ENCODE measurements at places on chromosomes 16 and 17.

DNA sequence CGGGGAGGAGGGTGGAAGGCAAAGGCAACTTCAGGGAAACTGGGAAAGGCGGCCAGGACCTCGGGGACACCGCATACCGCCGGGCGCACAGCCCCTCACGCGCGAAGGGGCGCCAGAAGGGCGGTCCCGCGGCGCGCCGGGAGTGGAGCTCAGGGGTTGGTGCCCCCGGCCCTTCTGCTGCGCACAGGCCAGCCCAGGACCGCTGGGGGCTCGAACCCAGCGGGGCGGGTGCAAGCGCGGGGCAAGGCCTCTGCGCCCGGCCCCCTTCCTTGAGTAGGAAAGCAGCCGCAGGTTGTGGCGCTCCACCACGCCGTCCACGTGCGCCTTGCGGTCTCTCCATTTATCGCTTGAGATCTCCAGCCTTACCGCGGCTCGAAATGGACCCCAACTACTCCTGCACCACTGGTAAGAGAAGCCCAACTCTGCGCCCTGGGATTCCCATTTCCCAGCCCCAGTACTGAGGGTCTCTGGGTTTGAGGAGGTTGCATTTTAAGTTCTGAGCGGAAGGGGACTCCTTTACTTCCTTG is 3.0 kb upstream of the MT1A start:
- DNase-seq = no peak

DNA sequence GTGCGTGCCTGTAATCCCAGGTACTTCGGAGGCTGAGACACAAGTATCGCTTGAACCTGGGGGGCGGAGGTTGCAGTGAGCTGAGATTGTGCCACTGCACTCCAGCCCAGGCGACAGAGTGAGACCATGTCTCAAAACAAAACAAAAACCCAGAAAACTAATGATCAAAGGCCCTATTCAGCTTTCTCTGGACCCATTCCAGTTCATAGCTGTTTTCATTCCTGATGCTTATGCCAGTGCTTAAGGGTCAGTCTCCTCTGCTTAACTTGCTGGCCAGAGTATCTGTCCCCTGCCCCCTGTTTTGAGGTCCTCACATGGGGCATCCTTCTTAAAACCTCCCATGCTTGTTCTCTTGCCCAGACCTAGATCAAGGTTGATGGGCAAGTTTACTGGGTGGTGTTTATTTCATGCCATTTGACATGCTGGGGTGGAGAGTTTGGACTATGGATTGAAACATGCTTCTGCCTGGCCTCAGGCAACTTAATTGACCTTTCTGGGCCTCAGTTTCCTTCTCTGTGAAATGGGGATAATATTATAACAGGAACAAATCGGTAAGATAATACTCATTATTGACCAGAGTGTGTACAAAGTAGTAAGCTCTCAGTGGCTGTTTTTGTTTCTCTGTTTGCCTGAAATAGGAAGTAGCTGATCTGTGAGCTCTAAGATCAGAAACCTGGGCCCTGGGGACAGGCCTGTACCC is 369.8 kb downstream of the CPPED1 start:
- no peak for DNase-seq

DNA sequence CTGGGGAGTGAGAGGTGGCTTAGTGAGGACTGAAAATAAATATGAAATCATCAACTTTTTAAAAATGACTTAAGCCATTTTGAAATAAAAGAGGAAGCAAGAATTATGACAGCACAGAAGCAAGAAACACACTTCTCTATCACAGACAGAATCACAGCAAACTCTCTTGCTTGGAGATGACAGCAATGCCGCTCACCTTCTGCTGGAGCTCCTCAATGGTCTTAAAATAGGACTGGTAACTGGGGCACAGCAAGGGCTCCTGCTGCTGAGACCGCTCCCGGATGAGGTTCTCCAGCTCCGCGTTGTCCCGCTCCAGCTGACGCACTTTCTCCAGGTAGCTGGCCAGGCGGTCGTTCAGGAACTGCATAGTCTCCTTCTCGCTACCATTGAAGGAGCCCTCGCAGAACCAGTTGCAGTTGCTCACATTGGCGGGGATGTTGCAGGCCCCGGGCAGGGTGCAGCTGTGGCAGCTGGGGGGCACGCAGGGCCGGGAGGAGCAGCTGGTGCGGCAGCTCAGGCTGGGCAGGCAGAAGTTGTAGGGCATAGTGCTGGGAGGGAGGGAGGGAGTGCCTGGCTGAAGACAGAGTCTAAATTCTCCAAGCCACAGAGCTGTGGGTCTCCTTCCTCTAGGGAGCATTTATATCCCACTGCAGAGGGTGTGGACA is at the start of gene KRT31:
Gene KRT31, minus strand, starts transcription at position 613 of the 665 bp plus-strand sequence. Its CDS starts 69 bp downstream, at position 544.
- no peak for DNase-seq

- no peak for DNase-seq
Measured at GRCh38 chr16:86292171-86292775, 218.1 kb upstream of the FOXF1 start.

DNA sequence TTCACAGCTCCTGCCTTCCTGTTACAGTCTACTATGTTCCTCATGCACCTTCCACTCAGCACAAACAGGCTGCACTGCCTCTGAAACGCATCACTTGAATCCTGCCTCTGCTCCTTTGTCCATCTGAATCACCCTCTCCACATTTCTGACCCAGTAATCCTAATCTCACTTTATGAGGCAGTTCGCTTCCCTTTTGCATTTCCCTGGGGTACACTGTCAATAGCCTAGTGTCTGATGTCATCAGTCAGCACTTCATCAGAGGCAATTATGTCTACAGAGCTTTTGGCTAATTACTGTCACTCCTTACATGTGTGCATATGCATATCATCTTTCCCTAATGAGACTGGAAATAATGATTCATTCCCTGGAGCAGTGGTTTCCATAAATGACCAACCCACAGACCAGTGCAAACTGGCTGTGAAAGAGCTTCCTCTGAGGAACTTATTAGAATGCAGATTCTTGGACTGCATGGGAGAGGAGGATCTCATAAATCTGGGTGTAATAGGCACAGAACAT is 23.6 kb downstream of the CA4 start:
- DNase-seq = peak; percentile 35

DNA sequence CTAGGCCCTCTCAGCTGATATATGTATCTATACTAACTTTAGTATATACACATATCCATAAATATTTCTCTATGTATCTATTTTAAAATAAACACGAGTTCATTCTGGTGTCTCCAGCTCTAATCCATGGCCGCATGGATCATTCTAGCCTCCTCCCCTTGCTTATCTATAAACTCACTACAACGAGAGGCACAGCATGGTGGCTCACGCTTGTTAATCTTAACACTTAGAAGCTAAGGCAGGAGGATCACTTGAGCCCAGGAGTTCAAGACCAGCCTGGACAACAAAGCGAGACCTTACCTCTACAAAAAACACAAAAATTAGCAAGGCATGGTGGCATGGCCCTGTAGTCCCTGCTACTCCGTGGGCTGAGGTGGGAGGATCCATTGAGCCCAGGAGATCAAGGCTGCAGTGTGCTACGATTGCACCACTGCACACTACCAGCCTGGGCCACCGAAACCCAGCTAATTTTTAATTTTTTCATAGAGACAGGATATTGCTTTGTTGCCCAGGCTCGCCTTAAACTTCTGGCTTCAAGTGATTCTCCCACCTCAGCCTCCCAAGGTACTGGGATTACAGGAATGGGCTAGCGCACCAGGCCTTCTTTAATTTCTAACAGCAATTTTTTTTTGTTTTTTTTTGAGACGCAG is 3.9 kb upstream of the ZNF207 start:
- no peak for DNase-seq

- no peak for DNase-seq
Measured at GRCh38 chr16:88698646-88699045, 7.6 kb downstream of the RNF166 start.

GRCh38 chr17:83185023-83186002 is 105.9 kb downstream of the METRNL start:
- no peak for DNase-seq

DNA sequence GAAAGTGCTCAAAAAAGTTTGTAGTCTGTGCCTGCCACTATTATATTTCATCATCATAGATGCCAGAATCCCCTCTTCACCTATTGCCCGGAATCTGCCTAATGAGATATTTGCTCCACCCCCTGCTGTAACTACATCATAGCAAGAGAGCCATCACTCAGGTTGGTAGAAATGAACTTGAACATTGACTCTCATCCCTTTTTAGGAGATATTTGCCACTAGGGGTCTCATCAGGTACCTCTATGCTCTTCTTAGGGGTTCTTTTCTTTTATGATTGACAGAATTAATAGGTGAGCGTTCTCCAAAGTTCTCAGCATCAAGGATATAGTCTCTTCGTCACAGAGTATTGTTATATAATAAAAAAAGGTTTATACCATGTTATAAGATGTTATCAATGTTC is 20.0 kb downstream of the ANKS4B start:
- no peak for DNase-seq

GRCh38 chr16:49621241-49622083 is 234.4 kb downstream of the ZNF423 start:
- no peak for DNase-seq

DNA sequence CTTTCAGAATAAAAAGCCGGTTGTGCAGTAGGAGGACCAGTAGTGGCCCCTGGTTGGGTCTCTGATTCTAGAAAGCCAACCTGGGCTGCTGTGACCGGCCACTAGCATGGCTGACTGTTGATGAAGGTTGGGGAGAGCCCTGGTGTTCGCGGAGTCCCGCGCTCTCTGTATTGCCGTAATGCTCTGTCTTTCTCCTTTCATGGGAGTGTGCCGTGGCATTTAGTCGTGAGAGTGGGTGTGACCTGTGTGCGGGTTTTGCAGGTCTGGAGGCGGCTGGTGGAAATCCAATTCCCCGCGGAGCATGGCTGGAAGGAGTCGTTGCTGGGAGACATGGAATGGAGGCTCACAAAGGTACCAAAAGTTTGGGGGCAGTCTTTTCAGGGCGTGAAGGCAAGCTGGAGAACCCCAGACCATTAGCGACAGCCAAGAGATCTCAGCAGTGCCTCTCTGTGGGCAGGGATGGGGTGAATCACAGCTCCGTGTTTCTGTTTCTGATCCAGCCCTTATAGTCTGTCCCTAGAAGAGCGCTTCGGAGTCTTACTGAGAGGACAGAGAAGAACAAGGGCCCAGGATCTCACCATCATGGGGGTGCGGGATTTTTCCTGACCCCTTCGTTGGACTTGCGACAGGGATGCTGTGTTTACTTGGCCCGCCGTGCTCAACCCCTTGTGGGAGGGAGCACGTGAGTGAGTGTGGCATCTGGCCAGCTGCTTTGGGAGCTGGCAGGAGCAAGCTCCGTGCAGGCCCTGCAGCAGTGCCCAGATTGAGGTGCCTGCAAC is 56.5 kb downstream of the RNF213 start:
- DNase-seq = no peak

- no peak for DNase-seq
Measured at GRCh38 chr16:11539641-11540050, 47.1 kb downstream of the LITAF start.

DNA sequence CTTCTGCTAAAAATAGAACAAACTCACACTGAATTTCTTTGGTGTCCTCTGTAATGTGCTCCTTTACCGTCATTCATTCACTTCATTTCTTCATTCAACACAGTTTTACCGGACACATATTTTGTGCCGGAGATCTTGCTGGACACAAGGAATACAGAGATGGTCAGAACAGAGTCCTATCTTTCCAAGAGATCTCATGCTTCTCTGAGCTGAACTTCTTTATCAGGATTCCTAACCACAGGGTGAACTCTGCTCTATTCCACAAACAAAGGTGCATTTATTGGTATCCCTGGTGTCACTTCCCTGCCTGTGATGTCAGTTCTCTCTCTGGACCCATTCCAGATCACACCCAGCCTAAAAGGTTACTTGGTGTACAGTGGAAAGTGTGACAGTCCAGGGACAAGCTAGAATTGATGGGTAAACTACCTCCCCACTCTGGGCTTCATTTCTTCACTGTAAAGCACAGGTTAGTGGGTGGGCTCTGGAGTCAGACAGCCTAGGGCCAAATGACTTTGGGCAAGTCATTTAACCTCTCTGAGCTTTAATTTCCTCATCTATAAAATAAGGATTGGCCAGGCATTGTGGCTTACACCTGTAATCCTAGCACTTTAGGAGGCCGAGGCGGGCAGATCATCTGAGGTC is 4.2 kb downstream of the IFI35 start:
- no peak for DNase-seq

DNA sequence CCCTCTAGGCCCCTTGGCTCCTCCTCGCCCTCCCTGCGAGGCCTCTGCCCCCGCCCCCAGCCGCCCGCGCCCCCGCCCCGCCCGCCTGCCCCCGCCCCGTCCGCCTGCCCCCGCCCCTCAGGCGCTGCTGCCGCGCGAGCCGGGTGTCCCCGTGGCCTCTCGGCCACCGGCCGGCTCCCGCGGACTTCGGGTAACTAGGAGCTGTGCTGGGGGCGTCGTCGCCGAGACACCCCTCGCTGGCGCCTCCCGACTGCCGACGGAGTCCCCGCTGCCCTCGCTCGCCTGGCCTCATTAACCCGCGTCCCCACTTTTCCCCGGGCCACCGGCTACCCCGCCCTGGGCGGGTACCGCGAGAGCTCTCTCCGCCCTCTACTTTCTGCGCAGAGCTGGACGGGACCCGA is at the start of gene TLCD1:
Gene TLCD1, minus strand, starts transcription at position 8 of the 401 bp plus-strand sequence. CDS start 136 bp downstream, outside the sequence.
- DNase-seq = peak; percentile 79

GRCh38 chr17:63361182-63361581 is 84.9 kb downstream of the CYB561 start:
- no peak for DNase-seq

DNA sequence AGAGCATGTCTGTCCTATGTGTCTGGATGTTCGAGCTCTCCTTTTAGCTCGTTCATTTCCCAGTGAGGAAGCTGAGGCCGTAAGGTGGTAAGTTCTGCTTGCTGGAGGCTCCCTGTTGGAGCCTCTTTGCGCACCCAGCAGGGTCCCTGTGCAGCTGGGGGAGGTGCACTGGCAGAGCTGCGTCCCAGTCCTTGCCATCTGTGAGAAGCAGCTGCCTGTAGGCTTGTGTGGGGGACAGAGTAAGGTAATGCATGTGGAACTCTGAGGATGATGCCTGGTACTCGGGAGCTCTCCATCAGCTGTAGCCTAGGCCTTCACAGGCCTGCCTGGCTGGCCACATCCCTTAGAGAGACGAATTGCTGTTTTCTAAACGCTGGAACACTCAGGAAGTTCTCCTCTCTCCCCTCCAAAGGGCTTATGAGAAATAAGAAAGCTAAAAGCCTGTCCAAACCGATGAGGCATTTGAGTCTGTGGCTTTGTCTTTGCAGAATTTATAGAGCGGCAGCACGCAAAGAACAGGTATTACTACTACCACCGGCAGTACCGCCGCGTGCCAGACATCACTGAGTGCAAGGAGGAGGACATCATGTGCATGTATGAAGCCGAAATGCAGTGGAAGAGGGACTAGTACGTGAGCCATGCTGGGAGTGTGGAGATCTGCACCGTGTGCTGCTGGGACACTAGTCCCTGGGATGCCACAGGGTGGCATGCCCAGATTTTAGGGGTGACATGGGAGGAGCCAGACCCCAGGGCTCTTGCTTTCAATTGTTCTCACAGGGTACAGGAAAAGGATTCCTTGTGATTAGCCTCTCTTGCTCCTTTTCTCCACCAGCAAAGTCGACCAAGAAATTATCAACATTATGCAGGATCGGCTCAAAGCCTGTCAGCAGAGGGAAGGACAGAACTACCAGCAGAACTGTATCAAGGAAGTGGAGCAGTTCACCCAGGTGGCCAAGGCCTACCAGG is 1.6 kb downstream of the NDUFB10 start:
- peak; percentile 74 for DNase-seq

Measured in ELR (cell line).